ENCODE measurements at places on chromosomes 2 and 18.

- DNase-seq, result no peak
These were observed 4.9 kb downstream of the TANC1 start for GRCh38 chr2:158973116-158973956.

DNA sequence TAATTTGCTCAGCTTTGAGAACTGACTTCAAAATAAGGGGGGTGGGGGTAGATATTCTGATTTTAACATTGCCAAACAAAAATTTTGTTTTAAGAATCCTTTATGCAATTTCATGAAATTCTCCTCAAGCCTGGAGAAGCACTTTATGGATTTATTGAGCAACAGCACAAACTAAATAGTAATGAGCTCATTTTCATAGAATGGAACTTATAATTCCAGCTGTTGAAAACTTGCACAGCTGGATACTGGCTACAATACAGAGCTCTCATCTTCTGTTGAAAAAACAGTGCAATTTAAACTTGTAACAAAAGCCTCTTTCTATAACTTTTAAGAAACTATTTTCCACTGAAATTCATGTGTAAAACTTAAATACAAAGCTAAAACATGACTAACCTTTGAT, 137.6 kb upstream of the FN1 start:
- DNase-seq, result no peak

GRCh38 chr2:196390243-196391148, 219.1 kb upstream of the STK17B start:
- no peak for DNase-seq

- no peak for DNase-seq
These were observed 1066.2 kb downstream of the TDRD15 start for GRCh38 chr2:22189893-22190480.

- no peak for DNase-seq
These were observed 998.0 kb downstream of the DSC3 start for GRCh38 chr18:30044496-30044895.

All from heart right ventricle (tissue), 16 donors.